ENCODE measurements at places on chromosomes 4 and X.

- DNase-seq, result no peak
Observed at GRCh38 chrX:137926090-137926489, 360.2 kb downstream of the ZIC3 start.

DNA sequence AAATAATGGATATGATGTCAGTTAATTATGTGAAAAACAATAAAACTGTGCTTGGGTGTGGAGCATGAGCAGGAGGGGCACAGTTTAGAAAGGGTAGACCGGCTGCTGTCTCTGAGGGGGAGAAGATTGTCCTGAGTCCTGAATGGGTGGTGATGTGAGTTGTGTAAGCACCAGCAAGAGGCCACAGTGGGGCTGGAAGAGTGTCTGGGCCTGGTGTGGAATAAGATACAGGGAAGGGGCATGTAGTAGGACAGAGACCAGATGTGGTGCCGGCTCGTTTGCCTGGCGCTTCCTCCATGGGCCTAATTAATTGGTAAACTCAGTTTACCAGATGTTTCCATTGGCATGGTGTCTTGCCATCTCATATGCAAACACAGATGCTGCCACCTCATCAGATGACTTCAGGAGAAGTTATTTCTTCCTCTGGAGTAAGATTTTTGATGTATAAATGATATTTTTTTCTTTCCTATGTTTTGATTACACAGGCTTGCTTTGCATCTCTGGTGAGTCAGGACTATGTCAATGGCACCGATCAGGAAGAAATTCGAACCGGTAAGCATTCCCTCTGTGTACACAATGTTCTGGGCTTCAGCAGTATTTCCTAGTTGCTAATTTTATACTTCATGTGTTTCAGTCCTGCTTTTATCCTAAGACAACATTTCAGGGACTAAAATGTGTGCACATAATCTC is 5.1 kb downstream of the MED28 start:
- DNase-seq, result no peak

DNA sequence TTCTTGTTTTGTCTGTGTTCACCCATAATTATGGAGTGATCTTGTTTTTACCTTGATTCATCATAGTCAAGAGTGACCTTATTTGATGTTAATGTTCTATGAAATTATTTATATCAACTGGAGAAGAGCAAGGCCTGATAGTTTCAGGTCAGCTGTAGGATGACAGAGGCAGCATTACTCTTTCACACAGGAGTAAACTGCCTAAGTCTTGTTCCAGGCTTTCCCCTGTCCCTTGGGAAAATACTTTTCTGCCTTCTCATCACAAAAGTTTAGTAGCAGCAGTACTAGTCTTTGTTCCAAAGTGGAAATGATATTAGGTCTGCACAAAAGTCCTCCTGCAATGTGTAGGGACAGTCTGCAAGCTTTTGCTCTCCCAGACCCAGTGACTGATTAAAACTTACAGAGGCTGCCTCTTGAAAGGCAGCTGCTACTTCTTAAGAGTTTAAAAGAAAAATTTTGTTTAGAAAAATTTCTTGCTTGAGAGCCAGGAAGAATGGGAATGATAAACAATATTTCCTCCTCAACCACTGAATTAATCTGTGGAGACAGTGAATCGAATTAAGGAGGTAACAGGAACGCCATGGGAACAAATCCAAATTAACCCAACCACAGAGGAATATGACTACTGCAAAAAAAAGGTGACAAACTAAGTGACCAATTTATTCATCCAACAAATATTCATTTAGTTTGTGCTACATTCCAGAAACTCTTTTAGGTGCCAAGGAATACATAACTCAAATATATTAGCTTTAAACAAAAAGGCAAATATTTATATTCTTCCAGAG is 991.4 kb upstream of the PABPC4L start:
- no peak for DNase-seq

DNA sequence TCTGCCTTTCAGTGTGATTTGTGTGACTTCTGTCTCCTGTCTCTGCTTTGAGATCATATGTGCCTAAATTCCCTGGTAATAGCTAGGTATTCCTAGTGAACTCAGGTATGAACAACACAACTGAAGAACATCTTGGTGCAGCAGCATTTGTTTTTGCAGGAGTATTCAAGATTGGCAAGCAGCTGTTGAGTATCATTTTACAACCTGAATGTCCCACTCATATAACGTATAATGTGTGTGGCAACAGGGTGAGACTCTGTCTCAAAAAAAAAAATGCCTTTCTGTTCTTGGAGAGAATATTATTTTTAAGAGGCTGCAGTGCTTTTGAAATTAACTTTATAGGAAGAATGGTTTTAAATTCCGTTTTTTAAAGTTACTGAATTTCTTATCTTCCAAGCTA is 7.7 kb downstream of the LSM6 start:
- no peak for DNase-seq

DNA sequence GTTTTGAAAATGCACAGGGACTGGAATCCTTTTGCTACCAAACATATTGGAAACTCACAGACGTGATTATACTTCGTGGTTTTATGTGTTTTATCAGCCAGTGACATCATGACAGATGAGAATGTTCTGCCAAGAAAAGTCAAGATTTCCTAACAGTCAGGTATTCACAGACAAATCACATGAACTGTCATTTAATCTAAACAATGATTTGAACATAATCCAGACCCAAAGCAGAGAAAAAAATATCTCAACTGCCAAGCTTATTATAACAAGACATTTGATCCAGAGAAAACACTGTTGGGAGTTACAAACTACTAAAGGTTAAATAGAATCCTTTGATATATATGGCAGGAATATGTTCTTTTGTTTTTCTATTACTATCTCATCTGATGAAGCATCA is 635.9 kb upstream of the FRG1 start:
- DNase-seq, result no peak

GRCh38 chr4:128287871-128288688 is 467 bp upstream of the PGRMC2 start:
- peak; percentile 100 for DNase-seq

- no peak for DNase-seq
Observed at GRCh38 chrX:111650845-111651244, 30.1 kb upstream of the ALG13 start.

GRCh38 chr4:55013431-55013955 is 111.9 kb downstream of the KDR start:
- no peak for DNase-seq
